PC-3 (cell line): ENCODE measurements at places on chromosomes 1 and 21. TPM values are rescaled to one million over a fixed set of nuclear protein-coding genes. Genes with fewer than 3 reads are reported as not detected.

The KIRREL1 gene
- 49.8 and 57.1 TPM in 2 replicates for total RNA-seq

The EPHX1 gene
- total RNA-seq, result 54.6 and 69.2 TPM in 2 replicates

The CRABP2 gene
- total RNA-seq, result 120 and 150 TPM in 2 replicates

The CFAP57 gene
- total RNA-seq, result 1.2 and 2.6 TPM in 2 replicates

The KRTAP21-2 gene
- total RNA-seq, result not detected in 2 replicates

The SLC44A5 gene
- total RNA-seq, result not detected in 2 replicates

The PROX1 gene
- 0.12 TPM in 1 of 2 replicates, not detected in the other for total RNA-seq

The BARHL2 gene
- not detected in 2 replicates for total RNA-seq

The ANGPTL3 gene
- total RNA-seq, result not detected in 2 replicates

The LCE3D gene
- total RNA-seq, result not detected in 2 replicates

The TMEM54 gene
- total RNA-seq, result 175 and 194 TPM in 2 replicates

DNA sequence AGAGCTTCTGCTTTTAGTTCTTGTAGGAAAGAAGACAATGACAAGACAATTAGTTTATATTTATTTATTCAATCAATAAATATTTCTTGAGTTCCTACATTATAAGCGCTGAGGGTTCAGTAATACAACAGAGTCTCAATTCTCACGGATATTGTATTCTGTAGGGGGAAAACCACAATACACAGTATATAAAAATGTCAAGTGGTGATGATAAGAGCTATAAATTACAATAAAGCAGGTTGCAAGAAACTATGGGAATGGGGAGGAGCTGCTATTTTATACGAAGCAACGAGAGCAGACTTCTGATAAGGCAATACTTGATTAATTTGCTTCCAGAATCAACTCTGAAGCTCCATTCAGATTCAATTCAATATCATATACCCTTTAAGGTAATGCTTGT lies 10.6 kb upstream of the XCL1 start:
- DNase-seq, result no peak

GRCh38 chr1:75503221-75503974 lies 107.5 kb downstream of the SLC44A5 start:
- DNase-seq, result peak; percentile 13

- DNase-seq, result no peak
Measured at GRCh38 chr21:34843562-34843961, 174.8 kb downstream of the CLIC6 start.

- DNase-seq, result peak; percentile 98
Measured at GRCh38 chr1:8097077-8097799, 71.1 kb upstream of the ERRFI1 start.

DNA sequence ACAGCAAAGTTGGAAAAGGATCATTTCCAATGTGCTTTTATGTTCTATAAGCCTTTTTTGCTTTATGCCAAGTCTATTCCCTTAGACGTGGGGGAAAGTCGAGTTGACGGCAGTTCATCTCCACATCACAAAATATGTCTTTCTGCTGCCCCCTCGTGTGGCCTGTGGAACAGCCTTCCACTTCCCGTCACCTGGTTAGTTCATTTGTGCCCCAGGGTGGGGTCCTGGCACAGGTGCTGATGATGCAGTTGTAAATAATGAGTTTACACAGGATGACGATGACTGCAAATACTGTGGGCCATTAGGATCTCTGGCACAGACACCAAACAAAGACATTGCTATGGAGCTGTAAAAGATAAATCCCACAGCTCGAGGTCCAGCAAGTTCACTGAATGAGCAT lies 10.0 kb upstream of the OTUD3 start:
- peak; percentile 98 for DNase-seq

GRCh38 chr1:206737729-206738201 lies 32.8 kb upstream of the IL19 start:
- DNase-seq, result no peak

- DNase-seq, result no peak
Measured at GRCh38 chr1:37392051-37392450, 82.3 kb upstream of the ZC3H12A start.

DNA sequence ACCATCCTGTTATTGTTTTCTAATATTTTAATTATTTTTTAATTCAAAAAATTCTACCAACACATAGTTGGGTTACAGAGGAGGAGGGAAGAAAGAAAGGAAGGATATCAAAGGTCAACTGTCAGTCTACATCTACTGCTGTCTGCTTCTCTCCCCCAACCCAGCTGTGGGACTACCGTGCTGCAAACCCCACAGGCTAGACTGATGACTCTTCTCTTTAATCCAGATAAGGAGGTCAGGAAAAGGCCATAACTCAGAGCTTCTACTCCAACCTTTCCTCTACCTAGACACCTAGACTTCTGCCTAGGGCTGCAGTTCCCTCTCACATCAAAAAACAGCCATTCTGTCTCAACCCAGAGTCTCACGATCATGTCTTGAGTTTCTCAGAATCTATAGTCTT lies 124.2 kb upstream of the ETV3 start:
- DNase-seq, result no peak

GRCh38 chr21:21412096-21412495 lies 413.9 kb downstream of the NCAM2 start:
- DNase-seq, result no peak

GRCh38 chr1:215749414-215749813 lies 182.3 kb downstream of the KCTD3 start:
- peak; percentile 93 for DNase-seq

- peak; percentile 99 for DNase-seq
Measured at GRCh38 chr1:28259252-28259933, at the start of gene SESN2. SESN2 (plus strand) TSS chr1:28259518; CDS start chr1:28259848, 330 bp downstream.

DNA sequence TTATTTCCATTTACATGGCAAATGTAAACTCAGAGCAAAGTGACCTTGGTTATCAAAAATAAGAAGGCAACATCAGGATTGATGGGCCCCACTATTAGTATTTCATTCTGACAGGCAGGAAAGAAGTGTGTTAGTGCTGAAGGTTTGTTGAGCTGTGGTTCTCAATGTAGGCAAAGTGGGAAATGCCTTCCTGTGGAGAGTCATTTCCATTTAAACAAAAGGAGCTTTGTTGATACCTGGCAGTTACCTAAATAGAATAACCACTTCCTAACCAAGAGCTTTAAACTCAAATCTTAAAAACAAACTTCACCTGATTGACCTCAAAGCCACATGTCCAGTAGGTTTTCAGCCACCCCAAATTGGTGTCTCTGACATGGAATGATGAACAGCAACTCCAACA lies 579.9 kb upstream of the BEND5 start:
- peak; percentile 59 for DNase-seq

DNA sequence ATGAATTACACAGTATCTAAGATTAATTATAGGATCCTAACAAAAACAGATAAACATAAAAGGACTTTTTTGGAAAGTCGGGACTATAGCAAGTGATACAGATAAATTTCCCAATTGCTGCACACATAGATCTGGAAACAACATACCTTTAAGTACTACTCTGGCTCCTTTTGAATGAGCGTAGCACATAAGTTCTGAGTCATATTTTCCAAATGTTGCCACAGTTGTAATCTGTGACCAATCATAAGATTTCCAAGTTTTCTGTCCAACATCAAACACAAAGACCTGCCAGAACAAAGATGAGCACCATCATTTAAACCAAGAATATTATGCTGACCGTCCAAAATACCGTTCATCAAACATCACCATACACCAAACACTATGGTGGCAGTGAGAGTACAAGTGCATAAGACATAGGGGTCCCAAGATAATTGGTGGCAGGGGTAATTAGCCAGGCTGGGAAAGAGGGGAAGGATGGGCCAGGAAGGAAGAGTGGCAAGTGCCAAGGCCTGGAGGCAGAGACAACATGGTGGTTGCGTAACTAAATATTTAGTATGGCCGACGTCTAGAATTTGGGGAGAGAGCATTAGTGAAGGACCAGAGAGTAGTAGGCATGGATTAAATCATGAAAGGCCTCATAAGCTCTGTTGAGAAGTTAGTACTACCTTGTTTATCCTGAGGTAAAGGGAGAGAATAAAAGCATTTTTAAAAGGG lies 3.6 kb downstream of the CTBS start:
- DNase-seq, result peak; percentile 23

DNA sequence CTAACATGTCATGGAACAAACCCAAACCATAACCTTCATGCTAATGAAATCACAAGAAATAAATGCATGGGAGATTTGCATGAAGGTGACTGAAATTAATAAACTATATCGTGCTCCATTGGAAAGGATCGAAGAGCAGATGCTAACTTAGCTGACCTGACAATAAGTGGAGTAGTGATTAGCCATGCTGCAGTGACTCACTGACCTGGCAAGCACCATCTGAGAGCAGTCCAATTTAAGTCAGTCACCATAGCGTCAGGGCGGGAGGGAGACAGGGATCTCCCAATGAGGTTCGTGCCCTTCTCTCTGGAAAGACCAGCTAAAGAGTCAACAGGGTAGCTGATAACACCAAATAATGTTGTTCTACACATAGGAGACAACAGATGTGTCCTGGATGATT lies 21.5 kb downstream of the OLIG2 start:
- DNase-seq, result peak; percentile 59

GRCh38 chr1:20323613-20323920 lies 32.9 kb downstream of the VWA5B1 start:
- no peak for DNase-seq

- no peak for DNase-seq
Measured at GRCh38 chr1:55716151-55716550, 501.0 kb upstream of the USP24 start.

GRCh38 chr1:63103682-63104081 lies 218.7 kb upstream of the FOXD3 start:
- DNase-seq, result no peak

GRCh38 chr1:71577451-71578131 lies 496.8 kb upstream of the ZRANB2 start:
- DNase-seq, result no peak

DNA sequence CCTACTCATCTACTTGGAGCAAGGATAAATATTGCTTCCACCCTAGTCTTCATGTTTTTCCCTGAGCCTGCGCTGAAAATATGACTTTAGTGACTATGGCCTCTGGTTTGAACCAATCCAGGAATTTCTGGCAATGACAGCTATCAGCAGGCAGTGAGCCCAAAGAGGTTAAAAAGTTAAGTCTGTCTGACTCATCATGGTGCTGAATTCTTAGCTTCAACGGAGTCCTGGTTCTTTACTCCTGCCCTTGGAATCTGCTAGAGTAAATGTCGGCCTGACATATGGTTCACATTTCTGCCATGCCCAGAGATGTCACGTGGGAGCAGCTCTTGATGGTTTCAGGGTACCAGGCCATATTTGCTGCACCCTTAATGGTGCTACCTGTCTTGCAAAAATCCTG lies 351.6 kb upstream of the PLXNA2 start:
- peak; percentile 13 for DNase-seq

GRCh38 chr1:248152056-248152827 lies 7.3 kb downstream of the OR2M5 start:
- DNase-seq, result no peak

DNA sequence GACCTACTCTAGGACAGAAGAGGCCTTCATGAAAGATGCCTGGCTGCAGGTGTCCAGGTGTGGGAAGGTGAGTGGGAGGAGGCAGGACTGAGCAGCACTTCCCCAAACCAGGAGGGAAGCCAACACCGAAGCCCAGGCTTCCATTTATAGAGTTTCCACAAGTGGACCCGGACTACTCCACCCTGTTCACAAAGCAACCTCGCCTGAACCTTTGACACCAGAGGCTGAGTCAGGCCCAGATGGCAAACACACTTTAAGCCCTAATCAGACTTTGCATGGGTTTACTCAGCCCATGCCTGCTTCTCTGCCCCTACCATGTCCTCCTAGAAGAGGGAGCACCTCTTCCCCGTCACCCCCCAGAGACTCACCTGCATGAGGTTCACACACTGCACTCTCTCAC lies 14.0 kb downstream of the PRR9 start:
- no peak for DNase-seq

- peak; percentile 94 for DNase-seq
Measured at GRCh38 chr1:243596431-243597062, 253.5 kb downstream of the AKT3 start.

DNA sequence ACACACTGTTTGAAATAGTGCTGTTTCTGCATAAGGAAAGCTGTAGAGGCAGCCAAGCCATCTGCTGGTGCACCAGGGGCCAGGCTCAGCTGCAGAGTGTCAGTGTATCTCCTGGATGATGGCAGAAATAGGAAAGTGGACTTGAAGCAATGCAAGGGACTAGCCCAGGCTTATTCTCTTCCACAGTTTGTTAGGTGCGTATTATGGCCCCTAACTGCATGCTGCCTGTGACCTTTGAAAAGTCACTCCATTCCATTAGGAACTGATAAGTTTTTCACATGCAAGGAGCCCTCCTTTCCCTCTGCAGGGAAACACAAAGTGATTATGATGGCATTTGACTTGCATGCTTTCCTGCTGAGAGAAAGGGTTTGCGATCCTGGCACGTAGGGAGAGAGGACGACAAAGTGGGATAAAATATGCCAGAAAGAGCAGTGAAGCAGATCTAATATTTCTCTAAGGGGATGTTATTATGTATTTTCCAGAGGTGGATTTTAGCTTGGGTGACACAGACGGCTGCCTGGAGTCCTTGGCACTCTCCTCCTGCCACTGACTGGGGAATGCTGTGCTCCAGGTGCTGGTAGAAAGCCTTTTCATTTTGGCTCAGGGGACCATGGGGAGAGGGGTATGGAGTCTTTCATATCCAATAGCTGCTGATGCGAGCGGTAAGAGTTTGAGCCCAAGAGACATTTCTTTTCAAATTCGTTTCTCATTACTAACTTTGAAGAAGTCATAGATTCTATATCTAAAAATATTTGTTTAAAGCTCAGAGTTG lies 402.1 kb upstream of the B3GALT2 start:
- DNase-seq, result no peak

GRCh38 chr1:242133796-242134195 lies 134.9 kb upstream of the MAP1LC3C start:
- no peak for DNase-seq

DNA sequence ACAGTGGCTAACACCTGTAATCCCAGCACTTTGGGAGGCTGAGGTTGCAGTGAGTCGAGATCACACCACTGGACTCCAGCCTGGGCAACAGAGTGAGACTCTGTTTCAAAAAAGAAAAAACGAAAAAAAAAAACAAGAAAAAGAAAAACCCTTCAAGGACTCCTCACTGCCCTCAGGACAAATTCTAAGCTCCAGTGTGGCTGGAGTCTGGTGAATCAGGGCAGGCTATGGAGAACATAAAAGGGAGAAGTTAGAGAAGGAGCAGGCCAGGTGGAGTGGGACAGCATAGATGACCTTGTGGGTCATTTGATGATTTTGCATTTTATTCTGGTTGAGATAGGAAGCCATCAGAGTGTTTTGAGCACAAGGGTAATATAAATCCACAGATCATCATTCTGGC lies 12.5 kb upstream of the UAP1 start:
- DNase-seq, result no peak

DNA sequence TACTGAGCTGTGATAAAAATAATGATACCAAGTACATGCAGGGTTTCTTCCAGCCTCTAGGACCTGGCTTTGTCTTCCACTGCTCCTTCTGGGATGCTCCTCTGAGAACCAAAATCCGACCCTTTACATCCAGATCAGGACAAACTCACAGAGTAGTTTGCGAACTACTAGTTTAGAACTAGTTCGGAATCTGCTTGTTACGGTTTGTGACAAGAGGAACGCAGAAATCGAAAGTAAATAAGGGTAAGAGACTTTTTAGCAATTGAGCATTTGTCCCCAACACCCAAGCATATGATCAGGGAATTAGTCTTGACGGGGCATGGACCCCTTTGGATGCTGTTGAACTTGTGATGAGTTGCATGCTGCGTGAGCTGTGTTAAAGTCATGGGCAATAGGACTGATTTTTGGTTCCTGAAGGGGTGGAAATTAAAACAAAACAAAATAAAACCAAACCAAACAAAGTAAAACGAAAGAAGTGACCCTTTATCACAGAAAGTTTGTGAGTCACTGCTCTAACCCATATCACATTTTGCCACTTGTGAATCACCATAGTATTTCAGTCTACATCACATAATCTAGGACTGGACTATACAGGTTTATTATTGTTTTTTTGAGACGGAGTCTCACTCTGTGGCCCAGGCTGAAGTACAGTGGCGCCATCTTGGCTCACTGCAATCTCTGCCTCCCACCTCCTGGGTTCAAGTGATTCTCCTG lies 35.7 kb upstream of the ERRFI1 start:
- peak; percentile 73 for DNase-seq
